ENCODE measurements at places on chromosomes 2 and 18.

DNA sequence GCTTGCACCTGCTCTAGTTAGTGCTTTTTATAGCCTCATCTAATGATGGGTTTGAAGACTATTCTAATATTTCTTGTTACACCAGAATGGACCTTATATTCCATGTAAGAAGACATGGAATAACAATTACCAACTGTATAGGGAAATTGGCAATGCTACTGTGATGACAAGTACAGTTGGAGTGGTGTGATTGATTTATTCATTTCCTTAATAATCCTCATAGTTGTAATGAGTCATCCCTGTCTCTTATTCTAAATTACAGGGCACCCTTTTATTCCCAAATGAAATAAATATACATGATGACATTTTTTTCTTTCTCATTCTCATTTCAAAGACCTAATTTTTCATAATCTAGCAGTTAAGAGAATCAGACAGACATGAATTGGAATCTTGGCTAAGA is 18.3 kb upstream of the TLK1 start:
- DNase-seq, result no peak

DNA sequence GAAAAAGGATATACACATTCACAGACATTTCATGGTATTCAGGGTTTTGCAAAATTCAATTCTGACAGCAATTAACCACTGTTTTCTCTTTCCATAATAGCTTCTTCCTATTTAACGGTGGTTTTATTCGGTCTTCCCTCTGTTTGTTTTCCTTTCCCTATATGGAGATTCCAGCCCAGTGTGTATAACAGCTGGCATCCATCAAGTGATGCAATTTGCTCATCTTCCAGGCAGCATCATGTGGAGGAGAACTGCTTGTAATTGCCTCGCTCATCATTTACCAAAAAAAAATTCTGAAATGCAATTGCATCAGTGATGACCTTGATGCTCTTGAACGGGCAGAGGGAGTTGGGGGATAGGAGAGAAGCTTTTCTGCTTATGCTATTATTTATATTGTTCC is 165.9 kb upstream of the PGAP1 start:
- no peak for DNase-seq

DNA sequence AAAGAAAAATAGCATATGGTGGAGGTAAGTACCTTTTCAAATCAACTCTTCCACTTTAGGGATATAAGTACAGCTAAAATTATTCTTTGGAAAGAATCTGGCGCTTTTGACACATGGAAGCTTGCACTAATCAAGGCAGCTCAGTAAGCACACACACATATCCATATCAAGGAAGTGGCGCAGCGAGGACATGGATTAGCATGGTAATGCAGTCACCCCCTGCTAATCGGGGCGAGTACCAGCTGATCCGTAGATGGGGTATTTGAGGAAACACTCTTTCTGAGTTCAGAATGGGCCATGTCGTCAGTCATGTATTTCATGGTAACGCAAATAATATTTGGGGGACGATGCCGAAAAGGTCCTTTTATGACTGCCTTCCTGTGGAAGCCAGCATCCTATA is 245.3 kb downstream of the GBX2 start:
- no peak for DNase-seq

DNA sequence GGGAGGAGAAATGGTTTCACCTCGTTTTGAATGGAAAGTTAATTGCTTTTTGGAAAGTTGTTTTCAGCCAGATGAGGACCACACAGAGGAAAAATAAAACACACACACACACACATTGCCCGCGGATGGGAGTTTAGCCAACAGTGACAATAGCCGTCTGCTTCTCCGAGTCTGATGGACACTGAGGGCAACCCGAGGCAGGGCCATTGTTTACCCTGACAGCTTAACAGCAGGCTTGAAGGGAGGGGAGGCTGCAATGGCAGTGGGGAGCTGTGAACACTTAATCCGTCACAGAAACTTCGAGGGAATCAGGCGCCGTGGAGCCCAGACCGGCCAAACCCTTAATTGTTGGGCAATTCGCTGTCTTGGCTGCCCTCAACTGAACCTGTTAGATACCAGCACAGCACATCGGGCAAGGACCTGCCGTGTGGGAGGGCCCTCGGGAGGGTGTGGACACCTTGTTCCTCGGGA is 145.9 kb downstream of the ACKR3 start:
- no peak for DNase-seq

DNA sequence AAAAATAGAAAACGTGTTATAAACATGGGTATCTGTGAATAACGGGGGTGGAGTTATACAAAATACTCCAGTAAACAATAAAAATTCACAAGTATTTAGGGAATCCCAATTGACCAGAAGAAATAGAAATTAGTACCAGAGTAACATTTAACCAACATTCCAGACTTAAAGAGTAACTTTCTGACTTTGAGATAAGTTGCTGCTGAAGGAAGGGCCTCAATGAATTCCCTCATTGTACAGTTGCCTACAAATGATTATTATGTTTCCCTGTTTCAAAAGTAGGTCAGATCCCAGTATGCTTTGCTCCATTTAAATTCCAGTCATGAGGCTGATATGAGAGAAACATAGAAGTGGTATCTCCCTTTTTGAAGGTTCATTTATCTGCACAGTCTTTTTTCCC is 88.3 kb upstream of the KCNH7 start:
- no peak for DNase-seq

GRCh38 chr2:65434592-65435241 is 2.3 kb upstream of the SPRED2 start:
- DNase-seq, result no peak

- no peak for DNase-seq
These were observed 16.1 kb upstream of the CREB1 start for GRCh38 chr2:207513551-207514257.

DNA sequence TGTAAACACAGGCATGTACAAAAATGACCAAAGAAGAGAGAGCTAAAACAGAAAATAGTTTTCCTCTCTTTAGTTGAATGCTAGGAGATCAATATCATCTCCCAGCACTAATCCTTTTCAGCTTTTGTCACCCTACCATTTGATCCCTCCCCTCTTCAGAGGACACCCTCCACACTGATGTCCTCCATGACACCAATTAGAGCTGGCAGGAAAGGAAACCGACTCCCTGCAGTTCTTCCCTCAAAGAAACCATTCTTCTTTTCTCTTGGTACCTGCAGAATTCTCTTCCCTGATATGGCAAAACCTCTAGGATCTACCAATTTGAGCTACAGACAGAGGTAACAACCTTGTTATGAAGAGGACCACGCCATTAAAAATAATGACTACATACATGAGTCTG is 5.3 kb downstream of the EPB41L3 start:
- DNase-seq, result no peak

- no peak for DNase-seq
These were observed 29.9 kb downstream of the ROCK2 start for GRCh38 chr2:11314487-11314886.

DNA sequence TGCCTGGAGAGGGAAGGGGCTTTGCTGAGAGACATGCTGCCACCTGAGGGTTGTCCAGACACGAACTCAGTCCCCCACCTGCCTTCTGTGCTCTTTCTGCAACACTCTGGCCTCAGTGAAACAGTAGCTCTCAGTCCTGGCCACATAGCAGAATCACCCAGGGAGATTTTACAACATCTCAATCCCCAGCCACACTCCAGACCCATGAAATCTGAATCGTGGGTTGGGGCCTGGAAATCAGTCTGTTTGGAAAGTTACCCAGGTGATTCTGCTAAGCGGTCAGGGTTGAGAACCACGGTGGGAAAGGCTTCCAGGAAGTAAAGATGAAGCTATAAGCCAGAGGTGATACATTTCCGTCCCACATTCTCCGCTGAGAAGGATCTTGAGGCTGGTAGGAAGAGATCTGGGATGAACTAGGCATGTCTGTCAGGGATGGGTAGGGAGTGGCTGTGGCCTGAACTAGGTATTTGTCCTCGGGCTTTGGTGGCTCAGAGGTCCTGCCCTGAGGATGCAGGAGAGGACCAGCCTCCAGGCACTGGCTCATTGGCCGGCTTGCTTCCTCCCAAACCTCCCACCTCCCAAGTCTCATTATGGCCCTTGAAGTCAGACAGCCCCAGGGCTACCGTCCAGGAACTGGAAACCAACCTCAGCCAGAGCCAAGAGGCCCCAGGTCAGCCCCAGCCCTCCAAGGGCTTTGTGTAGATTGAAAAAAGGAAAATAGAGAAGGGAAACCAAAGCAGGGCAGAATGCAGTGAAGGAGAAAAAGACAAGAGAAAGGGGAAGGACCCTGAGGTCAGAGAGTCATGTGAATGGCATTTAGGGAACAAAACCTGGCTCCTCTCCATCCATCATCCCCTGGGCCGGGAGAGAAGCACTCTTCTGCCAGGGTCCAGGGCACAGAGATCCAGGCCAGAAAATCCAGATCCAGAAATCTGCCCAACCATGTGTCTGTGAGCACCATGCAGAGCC is 119.6 kb downstream of the ZFP36L2 start:
- DNase-seq, result no peak

DNA sequence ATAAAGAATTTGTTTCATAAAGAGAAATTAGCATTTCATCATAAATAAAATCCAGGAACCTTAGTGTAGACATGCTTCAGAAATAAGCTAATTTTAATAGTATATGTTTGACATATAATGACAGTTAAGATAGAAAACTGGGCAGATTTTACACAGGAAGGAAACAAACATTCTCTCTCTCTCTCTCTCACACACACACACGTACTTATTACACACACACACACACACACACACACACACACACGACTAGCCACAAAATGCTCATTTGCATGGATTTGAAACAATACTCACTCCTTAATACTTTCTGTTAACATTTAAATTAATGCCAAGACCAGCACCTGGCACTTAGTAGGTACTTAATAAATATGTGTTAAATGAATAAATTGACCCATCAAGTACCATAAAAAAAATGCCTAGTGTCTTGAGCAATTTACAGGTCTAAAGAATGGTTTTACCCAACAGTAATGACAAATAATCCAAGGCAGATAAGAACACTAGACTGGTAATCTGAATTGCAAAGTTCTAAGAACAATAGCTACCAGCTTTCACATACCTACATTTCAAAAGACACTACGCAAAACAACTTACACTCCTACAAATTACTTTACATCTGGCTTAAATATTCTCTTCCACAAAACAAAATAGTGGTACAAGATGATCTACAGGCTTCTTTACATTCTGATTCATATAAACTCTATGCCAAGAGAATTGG is 2.9 kb upstream of the GALNT3 start:
- no peak for DNase-seq

GRCh38 chr2:42959234-42960001 is 167.0 kb upstream of the HAAO start:
- no peak for DNase-seq

- no peak for DNase-seq
These were observed 37.5 kb downstream of the TIMM21 start for GRCh38 chr18:74185860-74186259.

DNA sequence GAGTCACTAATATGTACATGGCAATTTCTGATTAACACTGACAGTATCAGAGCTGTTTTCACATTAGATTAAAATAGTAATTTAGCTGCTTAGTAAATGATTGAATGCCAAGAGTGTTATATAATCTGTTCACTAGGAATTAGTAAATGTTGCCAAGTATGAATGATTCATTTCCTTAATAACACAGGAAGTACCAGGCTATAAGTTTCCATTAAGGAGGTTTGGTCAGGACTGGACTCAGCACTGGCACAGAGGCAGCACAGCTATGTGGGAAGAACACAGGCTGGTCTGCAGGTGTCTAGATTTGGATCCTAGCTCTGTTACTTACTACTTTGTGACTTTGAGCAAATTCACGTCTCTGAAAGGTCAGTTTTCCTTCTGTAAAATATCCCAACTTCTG is 97.2 kb downstream of the TDRD15 start:
- no peak for DNase-seq

DNA sequence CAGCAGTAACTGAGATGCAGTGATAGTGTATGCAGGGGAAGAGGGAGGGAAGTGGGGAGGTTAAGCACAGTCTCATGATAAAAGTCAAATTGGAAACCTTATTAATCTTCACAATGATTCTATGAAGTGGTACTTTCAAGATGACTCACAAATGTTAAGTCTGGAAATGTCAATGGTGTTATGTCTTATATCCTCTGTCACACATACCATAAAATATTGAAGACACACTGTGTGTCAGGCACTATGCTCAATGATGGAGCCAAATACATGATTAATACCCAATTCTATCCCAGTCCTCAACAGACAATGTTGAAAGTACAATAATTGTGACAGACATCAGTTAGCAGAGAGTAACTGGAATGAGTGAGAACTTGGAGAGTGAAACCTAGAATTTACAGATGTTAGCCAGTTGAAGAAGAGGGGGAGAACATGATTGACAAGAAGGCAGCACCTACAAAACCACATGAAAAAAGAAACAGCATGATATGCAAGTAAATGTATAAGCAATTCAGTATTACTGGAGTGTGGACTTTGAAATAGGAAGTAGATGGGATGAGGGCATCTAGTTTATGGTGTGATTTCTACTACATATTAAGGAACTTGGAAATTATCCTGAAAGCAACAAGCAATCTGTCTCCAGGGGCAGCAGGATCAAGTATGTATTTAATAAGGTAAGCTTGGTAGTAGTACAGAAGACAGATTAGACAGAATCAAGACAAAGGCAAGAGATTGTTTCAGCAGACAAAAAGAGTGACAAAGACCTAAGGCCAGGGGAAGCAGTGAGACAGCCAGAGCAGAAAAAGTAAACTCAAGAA is 107.6 kb downstream of the STRN start:
- DNase-seq, result no peak

DNA sequence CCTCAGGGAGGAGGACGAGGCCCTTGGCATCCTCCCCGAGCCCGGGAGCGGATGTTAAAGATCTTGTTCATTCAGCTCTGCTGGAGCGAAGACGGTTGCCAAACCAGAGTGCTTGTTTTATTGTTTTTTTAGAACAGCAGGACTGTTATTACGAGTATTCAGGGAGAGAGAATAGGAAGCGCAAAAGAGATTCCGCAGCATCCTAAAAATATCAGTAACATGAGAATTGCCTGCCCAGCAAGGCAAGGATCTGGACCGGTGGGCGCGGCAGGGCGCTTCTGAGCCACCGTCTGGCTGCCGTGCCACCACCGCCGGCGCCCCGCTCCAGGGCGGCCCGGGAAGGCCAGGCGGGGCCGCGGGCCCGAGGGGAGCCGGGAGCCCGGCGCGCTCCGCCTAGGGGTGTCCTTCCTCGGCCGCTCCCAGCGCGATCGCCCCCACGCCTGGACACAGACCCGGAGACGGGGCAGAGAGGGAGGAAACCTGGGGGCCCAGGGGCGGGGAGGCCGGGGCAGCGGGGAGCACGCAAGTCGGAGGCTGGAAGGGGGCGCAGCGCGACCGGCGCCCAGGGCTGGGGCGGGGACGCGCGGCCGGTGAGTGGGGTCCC is 843 bp downstream of the CYS1 start:
- DNase-seq, result no peak

GRCh38 chr2:182866461-182867406 is at the start of gene FRZB:
Gene FRZB, minus strand, starts transcription at chr2:182866637. Its CDS starts 85 bp downstream, at chr2:182866552.
- DNase-seq, result no peak

GRCh38 chr2:36663851-36664695 is 32.4 kb upstream of the VIT start:
- peak; percentile 38 for DNase-seq

- no peak for DNase-seq
These were observed 127.1 kb upstream of the TANK start for GRCh38 chr2:161033059-161033660.

DNA sequence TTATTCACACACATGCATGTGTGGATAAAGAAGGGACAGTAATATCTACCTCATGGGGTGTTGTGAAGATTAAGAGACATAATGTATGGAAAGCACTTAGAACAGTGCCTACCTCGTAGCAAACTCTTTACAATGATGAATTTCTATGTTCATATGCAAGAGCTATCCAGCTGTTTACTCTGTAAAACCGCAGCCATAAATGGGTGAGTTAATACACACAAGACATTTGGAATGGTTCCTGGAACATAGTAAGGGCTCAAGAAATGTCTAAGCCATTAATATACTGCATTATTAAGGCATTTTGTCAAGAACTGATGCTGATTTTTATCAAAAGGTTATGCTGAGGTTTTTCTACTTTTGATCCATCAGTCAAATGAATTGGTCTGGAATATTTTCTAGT is 1076.2 kb downstream of the TSN start:
- no peak for DNase-seq
